Gastrocnemius medialis (tissue), 4 donors: ENCODE measurements at places on chromosomes 1 and 21. TPM values are rescaled to one million over a fixed set of nuclear protein-coding genes. Genes with fewer than 3 reads are reported as not detected.

- H3K4me1 ChIP-seq, result no peaks in the 10 kb centered on the region
- H3K4me3 ChIP-seq, result no peak overlapping the region
- H3K27me3 ChIP-seq, result peaks cover 10% of the 10 kb centered on the region
- no peak overlapping the region for H3K27ac ChIP-seq
- DNase-seq, result no peak
Observed at GRCh38 chr1:42966688-42967612, 8.3 kb upstream of the SLC2A1 start.

- no peak overlapping the region for H3K4me3 ChIP-seq
- no peaks in the 10 kb centered on the region for H3K36me3 ChIP-seq
- no peaks in the 10 kb centered on the region for H3K4me1 ChIP-seq
- H3K27ac ChIP-seq, result no peak overlapping the region
Observed at GRCh38 chr1:2594641-2595131, 8.1 kb downstream of the PRXL2B start.

DNA sequence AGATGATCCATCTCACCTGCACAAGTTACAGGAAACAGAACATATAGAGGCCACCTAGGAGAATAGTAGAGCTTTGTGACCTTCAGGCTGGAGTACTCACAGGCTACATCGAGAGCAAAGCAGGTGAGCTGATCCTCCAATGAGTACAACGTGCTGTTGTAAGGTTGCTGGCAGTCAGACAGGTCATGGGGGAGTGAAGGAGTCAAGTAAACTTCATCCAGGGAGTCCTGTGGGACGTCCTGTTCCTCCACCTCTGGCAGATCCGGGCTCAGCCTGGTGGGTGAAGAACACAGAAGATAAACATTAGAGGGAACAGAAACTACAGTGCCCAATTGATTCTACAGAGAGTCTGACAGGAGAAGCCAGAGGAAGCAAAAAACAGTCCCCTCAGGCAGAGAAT is 62.5 kb downstream of the PRKAB2 start:
- H3K36me3 ChIP-seq, result no peaks in the 10 kb centered on the region
- H3K27ac ChIP-seq, result no peak overlapping the region
- H3K27me3 ChIP-seq, result no peaks in the 10 kb centered on the region

HMGCS2 gene
- 1.2 TPM for total RNA-seq

DNA sequence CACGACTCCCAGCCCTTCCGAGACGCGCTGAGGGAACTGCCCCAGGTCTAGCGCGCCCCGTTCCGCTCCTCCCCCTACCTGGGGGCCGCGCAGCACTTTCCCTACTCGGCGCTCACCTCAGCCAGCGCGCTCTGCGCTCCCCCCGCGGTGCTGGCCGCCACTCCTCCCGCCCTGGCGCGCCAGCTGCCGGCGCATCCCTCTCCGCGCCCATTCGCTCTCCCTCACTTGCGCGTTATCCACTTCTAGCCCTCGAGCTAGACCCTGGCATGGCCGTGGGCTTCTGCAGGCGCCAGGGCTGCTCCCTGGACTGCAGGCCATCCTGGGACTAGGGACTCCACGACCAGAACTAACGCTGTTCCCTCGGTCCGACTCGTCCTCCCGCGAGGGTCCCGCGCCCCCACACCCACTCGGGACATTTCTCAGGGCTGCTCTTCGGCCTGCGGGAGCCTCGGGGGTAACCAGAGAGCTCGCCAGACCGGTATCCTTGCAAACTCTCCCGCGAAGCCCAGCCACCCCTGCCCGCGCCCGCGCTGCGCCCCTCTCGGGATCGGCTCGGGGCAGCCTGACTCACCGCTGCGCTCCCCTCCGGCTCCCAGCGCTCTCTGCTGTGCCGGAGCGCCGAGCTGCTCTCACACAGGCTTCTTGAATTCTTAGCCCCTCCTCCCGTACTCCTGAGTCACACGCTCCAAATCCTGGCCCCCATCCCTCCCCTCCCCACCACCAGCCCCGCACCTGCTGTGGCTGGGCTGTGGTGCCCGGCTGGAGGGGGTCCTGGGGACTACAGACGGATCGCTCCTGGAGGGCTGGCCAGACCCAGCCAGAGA is at the start of gene NGF:
Gene NGF (minus strand): TSS at position 617 of the 824 bp plus-strand sequence. CDS start 51,454 bp downstream, outside the sequence.
- H3K4me3 ChIP-seq, result peak within 1 kb of the TSS; percentile 56
- no peaks in the 10 kb centered on the region for H3K4me1 ChIP-seq
- DNase-seq, result no peak
- H3K36me3 ChIP-seq, result no peaks in the 10 kb centered on the region
- H3K27ac ChIP-seq, result peak within 1 kb of the TSS; percentile 52
- no peaks in the 10 kb centered on the region for H3K27me3 ChIP-seq

SPRR1A gene
- total RNA-seq, result not detected

ALX3 gene
- total RNA-seq, result not detected

- H3K36me3 ChIP-seq, result no peaks in the 10 kb centered on the region
- no peak for DNase-seq
- no peaks in the 10 kb centered on the region for H3K27me3 ChIP-seq
- no peak overlapping the region for H3K4me3 ChIP-seq
- H3K4me1 ChIP-seq, result no peaks in the 10 kb centered on the region
Observed at GRCh38 chr1:58045094-58045705, 501.3 kb downstream of the OMA1 start.

GRCh38 chr21:30336596-30336995 is 898 bp downstream of the KRTAP27-1 start:
- no peak for DNase-seq
- H3K27me3 ChIP-seq, result no peaks in the 10 kb centered on the region
- no peak overlapping the region for H3K4me3 ChIP-seq
- H3K27ac ChIP-seq, result no peak overlapping the region
- no peaks in the 10 kb centered on the region for H3K36me3 ChIP-seq
- H3K4me1 ChIP-seq, result no peaks in the 10 kb centered on the region

DNA sequence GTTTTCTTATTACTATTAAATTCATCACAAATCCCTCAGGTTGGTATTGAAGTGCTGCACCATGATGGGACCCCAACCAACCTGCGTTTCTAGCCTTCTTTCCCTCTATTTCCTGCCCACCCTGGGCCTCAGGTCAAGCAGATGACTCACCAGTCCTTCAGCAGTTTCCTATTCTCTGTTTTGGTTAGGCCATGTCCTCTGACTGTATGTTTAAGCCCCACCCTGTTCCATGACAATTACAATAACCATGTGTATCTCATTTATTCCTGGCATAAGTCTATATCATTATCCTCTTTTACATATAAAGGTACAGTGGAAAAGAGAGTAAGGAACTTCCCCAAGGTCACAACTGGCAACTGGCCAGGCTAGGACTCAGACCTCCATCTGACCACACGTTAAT is 5.3 kb upstream of the FAM78B start:
- H3K27me3 ChIP-seq, result no peaks in the 10 kb centered on the region
- peaks cover 7% of the 10 kb centered on the region for H3K4me1 ChIP-seq
- no peaks in the 10 kb centered on the region for H3K36me3 ChIP-seq
- no peak overlapping the region for H3K4me3 ChIP-seq
- H3K27ac ChIP-seq, result no peak overlapping the region
- DNase-seq, result no peak

- no peaks in the 10 kb centered on the region for H3K27me3 ChIP-seq
- H3K4me1 ChIP-seq, result no peaks in the 10 kb centered on the region
Observed at GRCh38 chr21:16775076-16775475, 737.8 kb upstream of the CXADR start.

DNA sequence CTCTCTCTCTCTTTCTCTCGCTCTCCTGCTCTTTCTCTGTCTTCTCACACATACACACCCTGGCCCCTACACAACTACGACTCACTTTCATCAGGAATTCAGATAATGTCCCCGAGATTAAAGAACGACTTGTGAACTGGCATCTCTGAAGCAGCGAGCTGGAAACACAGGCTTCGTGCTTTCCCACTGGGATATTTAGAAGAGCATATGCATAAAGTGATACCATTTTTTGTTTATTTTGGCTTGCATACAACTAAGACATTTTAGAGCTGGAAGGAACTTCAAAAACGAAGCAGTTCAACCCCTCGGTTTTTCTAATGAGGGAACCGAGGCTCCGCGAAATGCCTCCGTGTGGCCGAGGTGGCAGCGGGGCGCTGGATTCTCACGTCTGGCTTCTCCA is 88.6 kb downstream of the ZBTB18 start:
- peak overlapping the region; percentile 12 for H3K4me3 ChIP-seq
- DNase-seq, result no peak
- no peaks in the 10 kb centered on the region for H3K27me3 ChIP-seq
- H3K4me1 ChIP-seq, result no peaks in the 10 kb centered on the region

GRCh38 chr21:42012763-42013329 is 2.7 kb upstream of the ZBTB21 start:
- no peak overlapping the region for H3K4me3 ChIP-seq
- peaks cover 7% of the 10 kb centered on the region for H3K4me1 ChIP-seq
- no peaks in the 10 kb centered on the region for H3K27me3 ChIP-seq
- no peaks in the 10 kb centered on the region for H3K36me3 ChIP-seq
- no peak for DNase-seq

DNA sequence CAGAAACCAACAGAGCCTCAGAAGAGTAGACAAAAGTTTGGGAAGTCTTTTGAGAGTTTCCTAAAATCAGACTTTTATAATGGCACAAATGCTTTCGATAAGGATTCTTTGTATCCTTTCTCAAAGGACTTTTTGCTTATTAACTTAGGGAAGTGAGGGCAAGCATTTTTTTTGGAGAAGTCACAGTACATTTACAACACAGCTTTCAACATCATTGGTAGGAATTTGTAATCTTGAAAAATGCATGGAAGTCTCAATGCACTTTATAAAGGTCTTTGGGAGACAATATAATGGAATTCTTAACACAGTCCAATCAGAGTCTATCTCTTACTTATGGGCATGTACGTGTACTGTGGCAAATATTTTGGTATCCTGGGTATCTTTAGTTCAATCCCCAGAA is 325.8 kb upstream of the NR5A2 start:
- H3K4me3 ChIP-seq, result no peak overlapping the region
- no peak for DNase-seq
- peaks cover 4% of the 10 kb centered on the region for H3K4me1 ChIP-seq
- no peaks in the 10 kb centered on the region for H3K27me3 ChIP-seq

GRCh38 chr1:70234733-70235132 is 13.6 kb downstream of the SRSF11 start:
- no peak overlapping the region for H3K4me3 ChIP-seq
- DNase-seq, result no peak
- H3K27ac ChIP-seq, result no peak overlapping the region
- no peaks in the 10 kb centered on the region for H3K4me1 ChIP-seq
- peaks cover 99% of the 10 kb centered on the region for H3K36me3 ChIP-seq

LRRC39 gene
- total RNA-seq, result 31.5 TPM

TMPRSS3 gene
- not detected for total RNA-seq

C1QA gene
- total RNA-seq, result 64.4 TPM

DNA sequence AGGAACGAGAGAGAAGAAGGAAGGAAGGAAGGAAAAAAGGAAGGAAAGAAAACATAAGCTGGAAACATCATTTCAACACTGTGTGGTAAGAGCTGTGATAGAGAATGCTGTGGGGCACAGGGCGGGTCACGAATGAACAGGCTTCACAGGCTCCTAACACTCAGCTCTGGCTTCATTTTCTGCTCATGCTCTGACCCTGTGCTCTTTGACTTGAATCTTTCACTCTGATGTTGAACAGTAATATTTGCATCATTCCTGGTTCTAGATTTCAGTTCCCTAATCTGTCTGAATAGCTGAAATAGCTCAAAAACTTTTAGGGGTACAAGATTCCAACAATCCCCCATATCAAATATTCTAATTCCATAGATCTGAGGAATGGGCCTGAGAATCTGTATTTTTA is 207.3 kb downstream of the LHX8 start:
- no peak overlapping the region for H3K4me3 ChIP-seq
- no peaks in the 10 kb centered on the region for H3K36me3 ChIP-seq
- H3K27me3 ChIP-seq, result no peaks in the 10 kb centered on the region
- peaks cover 10% of the 10 kb centered on the region for H3K4me1 ChIP-seq
- no peak for DNase-seq
- H3K27ac ChIP-seq, result no peak overlapping the region

- no peaks in the 10 kb centered on the region for H3K36me3 ChIP-seq
- DNase-seq, result peak; percentile 73
- H3K27ac ChIP-seq, result peak overlapping the region; percentile 83
Observed at GRCh38 chr1:179091691-179092165, 9.9 kb downstream of the TOR3A start.

- no peaks in the 10 kb centered on the region for H3K4me1 ChIP-seq
- no peak overlapping the region for H3K4me3 ChIP-seq
- DNase-seq, result no peak
- H3K27me3 ChIP-seq, result no peaks in the 10 kb centered on the region
- no peaks in the 10 kb centered on the region for H3K36me3 ChIP-seq
- no peak overlapping the region for H3K27ac ChIP-seq
Observed at GRCh38 chr1:237851210-237851845, 39.4 kb downstream of the ZP4 start.

TMEM82 gene
- not detected for total RNA-seq

GRCh38 chr21:15164678-15165303 is 100.0 kb upstream of the NRIP1 start:
- DNase-seq, result peak; percentile 62
- H3K27me3 ChIP-seq, result no peaks in the 10 kb centered on the region
- H3K4me1 ChIP-seq, result peaks cover 14% of the 10 kb centered on the region
- H3K36me3 ChIP-seq, result no peaks in the 10 kb centered on the region
- peak overlapping the region; percentile 59 for H3K27ac ChIP-seq

ERI3 gene
- total RNA-seq, result 87.0 TPM

STIL gene
- total RNA-seq, result 0.75 TPM

ZBTB8A gene
- total RNA-seq, result 3.6 TPM

DNA sequence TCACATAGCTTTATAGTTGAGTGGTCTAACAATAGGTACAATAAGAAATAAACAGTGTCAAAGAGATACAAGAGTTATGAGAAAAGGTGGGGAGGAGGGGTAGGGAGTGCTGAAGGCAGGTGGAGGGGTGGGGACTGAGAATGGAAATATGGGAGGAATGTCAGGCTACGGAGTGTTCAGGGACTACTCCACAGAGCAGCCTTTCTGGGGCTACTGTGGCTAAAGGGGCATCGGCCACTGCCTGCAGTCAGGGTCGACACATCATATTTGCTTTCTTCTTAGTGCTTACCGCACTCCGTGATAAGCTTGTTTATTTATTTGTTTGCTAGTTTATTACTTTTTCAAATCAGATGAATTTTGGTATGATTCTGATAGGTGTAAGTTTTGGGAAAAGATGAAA is 34.4 kb upstream of the CRNN start:
- no peak overlapping the region for H3K27ac ChIP-seq
- H3K4me1 ChIP-seq, result no peaks in the 10 kb centered on the region
- DNase-seq, result no peak
